NCI-H524 (cell line): ENCODE measurements at places on chromosomes 7 and 10.

DNA sequence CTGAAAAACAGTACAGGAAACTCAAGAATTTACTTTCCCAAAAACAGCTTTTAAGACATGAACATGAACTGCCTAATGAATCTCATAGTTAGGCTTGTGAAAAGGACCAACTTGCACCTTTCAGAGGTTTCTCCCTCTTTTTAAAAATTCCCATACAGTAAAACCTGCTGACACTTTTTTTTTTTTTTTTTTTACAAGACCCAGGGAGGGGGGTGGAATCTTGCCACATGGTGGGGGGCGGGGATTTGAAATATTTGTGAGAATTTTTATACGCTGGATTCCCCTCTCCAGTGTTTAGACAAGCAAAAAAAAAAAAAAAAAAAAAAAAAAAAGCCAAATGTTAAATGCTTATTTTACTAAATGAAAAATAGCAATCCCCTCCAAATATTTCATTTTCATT is 57.4 kb downstream of the HIBADH start:
- no peak for DNase-seq

DNA sequence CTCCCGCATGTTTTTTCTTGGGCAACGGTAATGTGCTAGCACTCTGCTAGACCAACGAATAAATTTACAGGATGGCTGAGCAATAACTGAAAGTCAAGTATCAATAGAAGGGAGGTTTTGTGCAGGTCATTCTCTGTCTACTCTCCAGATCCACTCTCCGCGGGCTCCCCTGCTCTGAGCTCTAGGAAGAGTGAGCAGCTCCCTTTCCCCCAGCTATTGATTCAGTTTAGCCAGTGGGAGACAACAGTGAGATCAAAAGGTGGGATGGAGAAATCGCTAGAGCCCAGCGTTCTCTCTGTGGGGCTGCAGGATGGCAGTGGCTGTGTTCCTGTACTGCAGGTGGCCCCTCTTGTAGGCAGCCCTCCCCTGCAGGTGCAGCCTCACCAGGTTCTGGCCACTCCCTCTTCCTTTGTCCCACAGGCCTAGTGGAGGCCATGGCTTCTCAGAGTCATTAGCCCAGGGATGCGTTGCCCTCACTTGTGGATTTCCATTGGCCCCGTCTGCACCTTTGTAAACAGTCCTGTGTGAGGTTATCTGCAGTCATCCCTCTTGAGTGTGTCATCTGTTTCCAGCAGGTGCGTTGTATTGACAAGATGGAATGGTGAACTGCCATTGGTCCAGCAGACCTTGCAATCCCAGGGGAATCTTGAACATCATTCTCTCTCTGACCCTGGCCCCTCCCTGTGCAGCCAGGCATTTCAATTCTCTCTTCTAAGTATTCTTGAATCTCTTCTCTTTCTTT is 11.1 kb downstream of the MSRB2 start:
- no peak for DNase-seq

GRCh38 chr7:113142385-113143119 is 24.2 kb upstream of the SMIM30 start:
- no peak for DNase-seq

GRCh38 chr10:20975236-20975635 is 78.1 kb upstream of the NEBL start:
- no peak for DNase-seq

- DNase-seq, result no peak
Observed at GRCh38 chr7:106466867-106467266, 182.1 kb upstream of the NAMPT start.

GRCh38 chr10:69179089-69179742 is 818 bp upstream of the SUPV3L1 start:
- DNase-seq, result no peak

DNA sequence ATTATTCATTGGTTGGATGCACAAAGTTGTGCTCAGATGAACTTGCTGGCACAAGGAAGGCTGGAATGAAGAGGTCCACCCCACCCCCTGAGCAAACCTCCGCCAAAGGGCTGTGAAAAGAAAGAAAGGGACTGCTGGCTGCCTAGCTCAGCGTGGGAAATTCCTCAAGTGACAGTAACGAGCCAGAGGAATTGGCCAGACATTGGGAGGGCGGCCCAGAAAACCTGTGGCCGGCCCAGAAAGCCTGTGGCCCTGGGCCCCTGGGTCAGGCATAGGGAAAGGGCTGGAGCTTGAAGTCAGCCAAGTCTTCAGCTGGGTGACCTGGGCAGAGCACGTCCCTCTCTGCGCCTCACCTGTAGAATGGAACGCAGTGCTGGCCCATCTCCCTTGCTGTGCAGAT is 30.6 kb upstream of the CTBP2 start:
- DNase-seq, result no peak

DNA sequence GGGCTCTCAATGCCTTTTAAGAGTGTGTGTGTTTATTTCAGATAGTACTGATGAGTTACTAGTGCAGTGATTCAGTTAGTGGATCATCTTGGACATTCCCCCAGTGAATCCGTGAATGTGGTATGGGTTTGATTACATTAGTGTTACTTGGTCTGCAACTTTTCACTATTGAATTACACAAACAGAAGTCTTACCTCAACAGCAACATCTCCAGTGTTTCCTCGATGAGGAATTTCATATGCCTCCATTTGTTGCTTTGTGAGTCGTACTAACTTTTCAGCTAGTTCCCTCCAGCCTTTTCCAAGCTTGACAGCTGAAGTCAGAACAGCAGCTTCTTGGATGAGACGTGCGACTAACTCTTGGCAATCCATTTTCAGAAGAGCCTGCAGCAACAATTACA is 63.2 kb downstream of the MACC1 start:
- DNase-seq, result no peak
